ENCODE measurements at places on chromosomes 7 and 10.
A peak's percentile ranks its signal among the peaks of the same experiment; 100 is the strongest.

GRCh38 chr7:102469972-102470825 lies 5.4 kb downstream of the LRWD1 start:
- DNase-seq: peak; percentile 27

- DNase-seq: no peak
Measured at GRCh38 chr10:33101392-33101787, 143.4 kb upstream of the ITGB1 start.

- no peak for DNase-seq
Measured at GRCh38 chr10:128421371-128422160, 295.3 kb upstream of the MKI67 start.

DNA sequence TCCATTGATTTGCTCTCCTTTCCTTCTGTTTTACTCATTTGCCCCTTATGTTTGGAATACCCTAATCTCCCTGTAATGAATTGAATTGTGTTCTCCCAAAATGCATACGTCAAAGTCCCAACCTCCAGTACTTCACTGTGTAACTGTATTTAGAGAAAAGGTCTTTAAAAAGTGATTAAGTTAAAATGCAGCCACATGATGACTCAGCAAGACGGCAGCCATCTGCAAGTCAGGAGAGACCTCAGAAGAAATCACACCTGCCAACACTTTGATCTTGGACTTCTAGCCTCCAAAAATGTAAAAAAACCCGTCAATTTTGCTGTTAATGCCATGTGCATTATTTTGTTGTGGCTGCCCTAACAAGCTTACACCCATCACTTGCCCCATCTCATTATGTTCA lies 85.3 kb upstream of the PCLO start:
- no peak for DNase-seq

GRCh38 chr10:30625080-30625479 lies 4.5 kb downstream of the LYZL2 start:
- no peak for DNase-seq

DNA sequence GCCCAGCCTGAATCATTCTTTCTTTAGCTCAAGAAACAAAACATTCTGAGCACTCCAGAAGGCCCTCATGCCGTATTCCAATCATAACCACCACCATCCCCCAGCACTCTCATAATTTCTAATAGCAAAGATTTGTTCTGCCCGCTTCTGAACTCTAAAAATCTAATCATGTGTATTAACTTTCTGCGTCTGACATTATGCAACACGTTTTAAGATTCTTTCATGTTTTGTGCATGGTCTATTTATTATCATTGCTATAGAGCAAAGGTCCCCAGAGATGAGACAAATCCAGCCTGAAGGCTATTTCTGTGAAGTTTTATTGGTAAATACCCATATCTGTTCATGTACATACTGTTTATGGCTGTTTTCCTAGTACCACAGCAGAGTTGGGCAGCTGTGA lies 8.8 kb downstream of the GDI2 start:
- DNase-seq: no peak

DNA sequence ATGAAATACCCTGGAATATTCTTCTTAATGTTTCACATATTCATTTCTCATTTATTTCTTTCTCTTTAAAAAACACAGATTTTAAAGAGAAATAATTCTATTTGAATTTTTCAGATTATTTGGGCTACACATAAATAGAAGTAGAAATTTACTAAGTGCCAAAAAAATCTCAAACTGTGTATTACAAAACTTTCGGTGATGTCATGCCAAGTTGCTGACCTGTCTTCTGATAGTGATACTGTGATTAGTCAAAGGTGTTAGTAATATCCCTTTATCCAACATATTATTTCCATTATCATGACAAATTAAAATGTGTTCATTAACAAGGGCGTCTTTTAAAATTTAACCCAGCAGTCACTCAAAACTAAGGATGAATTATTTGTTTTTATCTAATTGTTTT lies 60.1 kb downstream of the COL28A1 start:
- DNase-seq: no peak

- peak; percentile 45 for DNase-seq
Measured at GRCh38 chr10:69318867-69319727, 40.8 kb downstream of the HK1 start.

GRCh38 chr7:31563522-31563921 lies 49.6 kb downstream of the ITPRID1 start:
- DNase-seq: no peak

- no peak for DNase-seq
Measured at GRCh38 chr7:15104411-15105092, 202.0 kb upstream of the DGKB start.

GRCh38 chr7:27375958-27376357 lies 133.4 kb downstream of the EVX1 start:
- DNase-seq: no peak

DNA sequence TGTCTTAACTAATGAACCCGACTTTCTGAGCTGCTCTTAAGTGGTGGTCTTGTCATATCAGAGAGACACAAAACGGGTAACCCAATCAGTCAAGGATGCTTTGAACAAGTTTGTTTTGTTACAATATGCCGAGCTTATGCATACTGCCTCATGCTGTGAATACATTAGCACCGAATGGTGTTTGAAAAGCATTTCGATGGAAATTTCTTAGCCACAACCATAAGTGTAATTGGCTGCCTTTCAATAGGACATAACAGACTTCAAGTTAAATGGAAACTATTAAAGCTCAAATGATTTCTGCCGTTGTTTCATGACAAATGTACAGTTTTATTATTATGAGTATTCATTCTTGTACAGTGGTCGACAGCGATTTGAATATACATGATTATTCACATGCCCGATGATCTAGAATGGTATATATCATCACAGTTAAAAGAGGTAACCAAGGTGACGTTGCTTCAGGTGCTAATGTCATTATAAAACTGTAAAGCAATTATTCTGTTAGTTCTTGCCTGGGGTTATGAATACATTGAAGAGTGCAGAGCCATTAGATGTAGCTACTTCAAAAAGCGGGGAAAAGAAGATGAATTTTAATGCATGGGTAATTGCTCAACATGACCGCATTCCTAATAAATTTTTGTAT lies 118.8 kb downstream of the EBF3 start:
- no peak for DNase-seq

DNA sequence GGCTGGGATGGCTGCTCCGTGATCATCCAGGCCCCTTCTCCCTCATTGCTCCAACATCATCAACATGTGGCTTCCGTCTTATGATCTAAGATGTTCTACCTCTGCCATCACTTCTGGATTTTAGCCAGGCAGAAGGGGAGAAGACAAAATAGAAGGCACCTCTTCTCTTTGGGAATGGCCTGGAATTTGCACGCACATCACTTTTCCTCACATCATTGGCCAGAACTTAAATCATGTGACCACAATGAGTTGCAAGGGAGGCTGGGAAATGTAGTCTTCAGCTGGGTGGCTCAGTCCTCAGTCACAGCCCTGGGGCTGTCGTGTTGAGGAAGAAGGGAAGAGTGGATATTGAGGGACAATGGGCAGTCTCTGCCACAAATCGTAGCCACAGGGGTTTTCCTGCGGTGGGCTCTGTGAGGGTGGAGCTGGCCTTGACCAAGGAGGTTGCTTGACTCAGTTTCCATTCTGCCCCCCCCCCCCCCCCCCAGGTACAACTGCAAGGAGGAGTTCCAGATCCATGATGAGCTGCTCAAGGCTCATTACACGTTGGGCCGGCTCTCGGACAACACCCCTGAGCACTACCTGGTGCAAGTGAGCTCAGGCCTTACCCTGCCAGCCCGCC lies 50.3 kb downstream of the PALD1 start:
- DNase-seq: no peak

GRCh38 chr10:46291817-46292572 lies 5.2 kb downstream of the ANTXRL start:
- DNase-seq: no peak

- DNase-seq: no peak
Measured at GRCh38 chr7:32501522-32501921, 6.2 kb downstream of the AVL9 start.

DNA sequence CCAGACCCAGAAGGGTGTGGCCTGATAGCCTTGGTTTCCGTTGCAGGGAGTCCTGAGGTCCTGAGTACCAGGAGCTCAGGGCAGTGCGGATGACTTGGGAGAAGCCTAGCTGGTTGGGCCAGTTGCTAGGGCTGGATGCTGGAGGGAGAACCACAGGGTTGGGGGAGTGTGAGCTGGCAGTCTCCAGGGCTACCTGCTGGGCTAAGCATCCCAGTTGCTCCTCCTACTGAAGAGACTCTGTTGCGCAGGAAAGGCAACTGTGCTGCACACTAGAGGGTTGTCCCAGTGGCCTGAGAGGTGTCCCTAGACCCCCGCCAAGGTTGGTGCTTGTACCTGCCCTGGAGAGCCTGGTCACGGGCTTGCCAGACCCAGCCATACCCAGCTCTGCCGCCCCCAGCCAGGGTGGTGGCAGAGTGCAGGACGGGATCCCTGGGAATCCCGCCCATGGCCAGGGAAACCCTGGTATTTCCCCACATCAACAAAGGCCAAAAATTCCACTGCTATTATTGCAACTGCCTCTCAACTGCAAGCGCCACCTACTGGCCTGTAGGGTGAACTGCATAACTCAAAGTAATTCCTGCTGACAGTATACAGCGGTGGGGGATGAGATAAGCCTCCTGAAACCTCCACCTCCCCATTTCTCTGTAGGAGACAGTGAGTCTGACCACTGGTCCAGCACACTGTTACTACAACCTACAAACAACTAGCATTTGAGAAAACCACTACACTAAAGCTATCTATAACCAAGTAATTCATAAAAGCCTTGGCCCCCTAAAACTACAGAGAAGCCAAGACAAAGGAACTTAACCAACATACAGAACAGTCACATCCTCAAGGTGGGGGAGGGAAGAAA lies 67.6 kb upstream of the DDC start:
- peak; percentile 42 for DNase-seq

- no peak for DNase-seq
Measured at GRCh38 chr7:42688056-42688371, 223.9 kb downstream of the C7orf25 start.

- no peak for DNase-seq
Measured at GRCh38 chr7:105126436-105126975, 112.5 kb downstream of the KMT2E start.

GRCh38 chr7:45594745-45595535 lies 20.8 kb downstream of the ADCY1 start:
- no peak for DNase-seq

DNA sequence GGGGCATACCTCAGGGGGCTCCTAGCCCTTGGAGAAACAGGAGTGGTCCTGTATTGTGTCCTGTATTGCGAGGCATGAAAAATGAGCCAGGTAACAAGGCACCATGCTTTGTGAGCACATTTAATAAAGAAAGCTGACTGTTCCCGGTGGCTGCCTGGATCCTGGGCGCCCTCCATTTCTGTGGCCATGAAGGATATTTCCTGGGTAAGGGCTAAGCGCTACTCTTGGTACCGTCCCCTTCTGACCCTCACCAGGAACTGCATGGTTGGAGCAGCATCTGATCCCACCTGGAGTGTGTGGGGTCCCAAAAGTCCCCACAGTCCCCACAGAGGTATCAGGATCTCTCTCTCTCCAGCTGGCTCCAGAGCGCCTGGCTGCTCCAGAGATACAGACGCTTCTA lies 139.5 kb downstream of the MAPK8 start:
- DNase-seq: no peak

DNA sequence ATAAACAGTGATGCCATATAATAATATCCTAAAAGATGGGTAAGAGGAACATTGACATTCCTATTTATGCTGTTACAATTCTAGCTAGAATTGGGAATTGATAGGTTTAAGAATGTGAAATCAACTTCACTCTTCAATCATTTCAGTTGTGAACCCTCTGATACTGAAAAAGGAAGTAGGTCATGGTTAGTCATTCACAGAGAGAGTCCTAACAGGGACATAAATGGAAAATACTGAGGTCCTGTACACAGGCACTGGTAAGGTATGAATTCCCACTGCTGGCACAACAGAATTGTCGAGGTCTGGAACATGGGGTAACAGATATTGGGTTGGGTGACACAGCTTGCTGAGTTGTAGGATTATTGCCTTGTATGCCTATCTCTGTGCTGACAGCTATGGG lies 289.4 kb upstream of the LRRN3 start:
- DNase-seq: no peak

DNA sequence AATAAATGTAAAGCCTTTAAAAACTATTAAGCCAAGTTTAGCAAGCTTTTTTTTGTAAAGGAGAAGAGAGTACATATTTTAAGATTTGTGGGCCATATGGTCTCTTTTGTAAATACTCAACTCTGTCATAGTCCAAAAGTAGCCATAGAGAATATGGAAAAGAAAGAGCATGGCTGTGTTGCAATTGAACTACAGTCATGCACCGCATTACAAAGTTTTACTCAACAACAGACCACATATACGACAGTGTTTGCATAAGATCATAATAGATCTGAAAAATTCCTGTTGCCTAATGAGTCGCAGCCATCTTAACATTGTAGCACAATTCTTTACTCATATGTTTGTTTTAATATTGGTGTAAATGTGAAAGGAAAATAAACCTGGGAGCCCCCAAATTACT lies 440.8 kb downstream of the HTR7 start:
- DNase-seq: no peak

- DNase-seq: no peak
Measured at GRCh38 chr7:143460271-143460979, 17.2 kb downstream of the TAS2R60 start.

GRCh38 chr10:128091636-128092210 lies 34.5 kb downstream of the MKI67 start:
- DNase-seq: no peak

DNA sequence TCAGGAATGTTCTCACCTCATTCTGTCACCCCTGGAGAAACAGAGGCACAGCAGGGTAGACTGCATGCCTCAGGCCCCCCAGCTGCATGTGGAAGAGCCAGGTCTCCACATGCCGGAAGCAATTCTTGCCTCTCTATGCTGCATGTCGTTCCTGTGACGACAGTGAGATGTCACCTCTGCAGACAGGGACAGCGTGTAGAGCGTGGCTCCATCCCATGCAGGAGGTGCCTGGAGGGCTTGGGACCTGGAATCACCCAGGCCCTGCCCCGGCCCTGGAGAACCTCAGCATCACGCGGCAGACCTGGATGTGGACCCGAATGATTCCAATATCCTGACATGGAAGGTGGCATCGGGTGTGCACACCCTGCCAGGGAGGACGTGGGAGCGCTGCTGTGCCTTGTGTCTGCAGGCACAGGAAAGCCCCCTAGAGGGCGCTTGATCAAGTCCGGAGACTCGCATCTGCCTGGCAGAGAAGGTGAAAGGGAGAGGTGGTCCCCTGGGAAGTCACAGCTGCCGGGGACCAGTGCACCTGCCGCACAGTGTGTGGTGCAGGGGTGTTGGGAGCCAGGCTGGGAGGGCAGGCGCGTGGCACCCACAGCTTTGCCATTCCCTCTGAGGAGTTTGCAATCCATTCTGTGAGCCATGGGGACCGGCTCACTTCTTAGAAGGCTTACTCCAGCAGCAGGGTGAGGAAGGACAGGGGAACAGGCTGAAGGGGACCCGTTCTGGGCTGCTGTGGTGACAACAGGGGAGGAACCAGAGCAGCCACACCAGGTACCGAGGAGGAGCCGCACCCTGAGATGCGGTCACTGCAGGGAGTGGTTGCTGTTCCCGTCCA lies 45.3 kb upstream of the EN2 start:
- DNase-seq: peak; percentile 36
